ENCODE measurements at places on chromosomes 5 and 9.

- no peak for DNase-seq
These were observed 88.5 kb upstream of the SLC27A6 start for GRCh38 chr5:128876569-128877382.

DNA sequence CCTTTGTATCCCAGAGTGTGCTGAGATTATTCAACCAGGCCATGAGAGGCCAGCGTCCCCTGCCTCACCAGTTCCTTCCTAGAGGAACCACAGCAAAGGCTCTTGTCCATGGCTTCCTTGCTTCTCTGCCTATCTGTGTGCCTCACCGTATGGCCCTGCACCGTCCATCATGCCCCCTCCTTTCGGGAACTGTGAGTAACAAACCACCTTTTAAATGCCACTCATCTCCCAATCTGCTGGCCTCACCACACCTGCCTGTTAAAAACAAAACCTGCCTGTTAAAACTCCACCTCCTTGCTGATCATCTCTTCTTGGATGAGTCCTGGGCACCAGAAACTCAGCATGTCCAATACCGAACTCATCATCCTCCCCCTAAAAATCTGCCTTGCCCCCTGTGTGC, 4.4 kb upstream of the OR2Y1 start:
- DNase-seq, result no peak

GRCh38 chr5:173495225-173495904, 121.1 kb downstream of the BOD1 start:
- DNase-seq, result no peak

GRCh38 chr5:154524181-154524580, 46.2 kb upstream of the HAND1 start:
- no peak for DNase-seq

DNA sequence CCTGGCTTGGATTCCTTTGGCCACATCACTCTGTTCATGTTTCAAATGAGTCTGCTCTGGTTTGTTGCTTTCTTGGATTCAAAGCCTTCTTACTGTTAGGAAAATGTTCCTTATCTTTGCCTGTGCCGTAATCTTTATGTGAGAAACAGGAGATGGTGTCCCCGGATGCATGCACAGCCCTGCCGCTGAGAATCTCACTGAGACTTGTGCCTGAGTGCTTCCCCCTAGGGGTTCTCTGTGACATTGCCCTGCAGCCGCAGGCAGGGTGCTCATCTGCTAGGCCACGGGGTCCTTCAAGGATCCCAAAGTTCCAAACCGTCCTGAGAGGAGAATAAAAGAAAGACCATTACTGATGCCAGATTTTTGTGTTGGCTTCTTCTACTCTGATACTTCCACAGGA, 81.4 kb upstream of the ANKRD55 start:
- no peak for DNase-seq

GRCh38 chr5:140557965-140558364, 692 bp upstream of the SRA1 start:
- no peak for DNase-seq

DNA sequence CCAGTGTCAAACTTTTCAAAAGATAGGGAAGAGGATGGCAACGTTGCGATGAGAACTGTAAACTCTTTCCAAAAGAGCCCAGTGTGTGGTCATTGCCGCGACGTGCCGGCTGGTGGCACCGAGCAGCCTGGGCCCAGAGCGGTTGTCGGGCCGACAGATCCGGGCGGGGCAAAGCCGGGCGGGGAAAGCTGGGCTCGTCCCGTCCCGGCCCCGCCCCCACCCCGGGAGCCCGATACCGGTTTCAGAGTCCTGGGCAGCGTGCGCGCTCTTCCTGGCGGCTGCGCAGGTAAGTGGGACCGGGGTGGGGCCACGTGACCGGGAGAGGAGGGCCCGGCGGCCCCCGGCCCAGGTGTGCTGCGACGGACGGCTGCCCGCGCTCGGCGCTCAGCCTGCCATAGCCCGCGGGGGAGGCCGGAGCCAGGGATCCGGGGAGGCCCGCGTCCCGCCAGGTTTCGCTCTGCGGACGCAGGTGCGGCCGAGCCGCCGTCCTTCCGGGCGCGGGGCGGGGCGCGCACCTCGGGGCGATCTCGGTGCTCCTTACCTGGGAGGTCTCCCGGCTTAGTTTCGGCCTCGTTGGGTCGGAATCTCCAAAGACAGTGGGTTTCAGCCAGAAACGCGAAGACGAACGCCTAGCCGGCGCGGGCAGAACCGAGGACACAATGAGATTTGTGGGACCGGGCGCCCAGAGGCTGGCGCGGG, at the start of gene MARVELD2:
MARVELD2 (plus strand) TSS at position 232 of the 699 bp plus-strand sequence. CDS start 4,270 bp downstream, outside the sequence.
- DNase-seq, result peak; percentile 9

- DNase-seq, result peak; percentile 37
These were observed 576 bp downstream of the KIAA1958 start for GRCh38 chr9:112487008-112487798.

GRCh38 chr9:91589101-91589553, 165.5 kb upstream of the NFIL3 start:
- DNase-seq, result no peak

GRCh38 chr5:146956217-146956616, 77.7 kb upstream of the PPP2R2B start:
- DNase-seq, result no peak

GRCh38 chr9:132020272-132020671, 59.4 kb downstream of the MED27 start:
- DNase-seq, result no peak

- no peak for DNase-seq
These were observed 495 bp downstream of the OSTF1 start for GRCh38 chr9:75088646-75089372.

DNA sequence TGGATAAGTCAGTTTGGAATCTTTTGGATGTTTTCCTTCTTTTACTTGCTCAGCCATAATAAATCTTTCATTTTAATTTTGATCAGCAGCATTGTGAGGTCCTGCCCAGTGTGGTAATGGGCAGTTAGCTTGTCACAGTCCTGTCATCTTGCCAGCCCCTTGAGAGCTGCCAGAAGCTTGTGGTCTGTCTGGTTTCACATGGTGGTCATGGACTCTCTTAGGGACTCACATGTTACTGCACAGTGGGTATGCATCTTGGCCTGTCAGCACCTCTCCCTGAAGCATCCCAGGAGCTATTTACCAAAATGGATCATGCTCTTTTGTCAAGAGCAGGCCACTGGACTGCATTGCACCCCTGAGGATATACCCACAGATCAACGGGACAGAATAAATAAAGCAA, 60.3 kb downstream of the DAPK1 start:
- DNase-seq, result no peak

DNA sequence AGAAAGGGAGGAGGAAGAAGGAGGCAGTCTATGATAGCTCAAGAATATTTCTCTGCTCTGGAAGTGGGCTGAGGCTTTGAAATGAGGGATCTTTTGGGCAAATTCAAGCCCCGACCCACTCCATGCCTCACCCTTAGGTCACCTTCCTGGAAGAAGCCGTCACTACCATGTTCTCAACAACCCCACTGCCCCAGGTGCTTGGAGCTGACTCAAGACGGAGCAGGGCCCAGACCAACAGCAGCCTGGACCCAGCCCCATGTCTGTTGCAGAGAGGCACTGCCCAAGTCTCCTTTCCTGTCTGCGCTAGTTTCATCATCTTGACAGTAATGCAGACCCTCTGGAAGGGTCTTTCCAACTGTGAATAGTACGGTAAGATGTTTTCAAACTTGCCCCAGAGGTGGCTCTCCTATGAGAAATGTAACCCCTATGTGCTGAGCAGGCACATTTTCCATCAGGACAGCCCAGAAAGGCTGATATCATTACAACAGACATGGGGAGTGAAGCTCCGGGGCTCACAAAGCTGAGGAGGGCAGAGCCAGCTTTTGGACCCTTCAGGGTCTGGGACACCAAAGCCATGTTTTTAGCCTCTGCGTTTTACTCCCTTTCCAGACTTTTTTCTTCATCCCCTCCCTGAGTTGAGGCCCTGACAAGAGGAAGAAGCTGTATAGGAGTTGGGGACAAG, 128.2 kb upstream of the LARP1 start:
- no peak for DNase-seq
